Activated CD8-positive, alpha-beta memory T cell treated with anti-CD3 and anti-CD28 coated beads for 24 hours (primary cell): ENCODE measurements at places on chromosomes 6 and 20.

DNA sequence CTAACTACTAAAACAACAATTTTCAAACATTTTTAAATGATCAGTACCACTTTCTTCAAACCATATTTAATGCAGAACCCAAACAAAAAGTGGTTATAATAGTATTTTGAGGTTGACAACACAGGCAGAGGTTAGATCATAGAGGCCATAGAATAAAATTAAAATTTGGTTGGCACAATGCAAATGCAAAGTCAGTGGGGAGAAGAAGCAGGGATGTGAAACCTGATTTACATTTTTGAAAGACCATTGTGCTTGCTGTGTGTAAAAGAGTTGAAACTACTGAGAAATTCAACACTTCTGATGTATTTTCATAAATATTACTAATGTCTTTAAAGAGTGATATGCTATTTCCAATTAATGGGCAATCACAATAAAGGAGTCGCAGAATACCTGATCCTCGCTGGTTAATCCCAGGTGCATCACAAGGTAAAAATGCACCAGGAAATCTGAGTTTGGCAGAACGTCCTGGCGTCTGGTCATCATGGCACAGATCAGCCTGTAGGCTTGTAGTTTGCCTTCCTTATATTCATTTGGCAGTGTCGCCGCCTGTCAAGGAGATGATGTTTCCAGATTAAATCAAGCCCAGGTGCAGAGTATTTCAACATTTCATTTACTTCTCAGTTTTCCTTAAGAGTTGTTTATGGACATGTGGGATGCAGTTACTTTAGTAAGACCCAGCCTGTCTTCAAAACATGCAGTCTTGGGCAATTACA, 141.2 kb downstream of the RALGAPA2 start:
- no peak for DNase-seq

DNA sequence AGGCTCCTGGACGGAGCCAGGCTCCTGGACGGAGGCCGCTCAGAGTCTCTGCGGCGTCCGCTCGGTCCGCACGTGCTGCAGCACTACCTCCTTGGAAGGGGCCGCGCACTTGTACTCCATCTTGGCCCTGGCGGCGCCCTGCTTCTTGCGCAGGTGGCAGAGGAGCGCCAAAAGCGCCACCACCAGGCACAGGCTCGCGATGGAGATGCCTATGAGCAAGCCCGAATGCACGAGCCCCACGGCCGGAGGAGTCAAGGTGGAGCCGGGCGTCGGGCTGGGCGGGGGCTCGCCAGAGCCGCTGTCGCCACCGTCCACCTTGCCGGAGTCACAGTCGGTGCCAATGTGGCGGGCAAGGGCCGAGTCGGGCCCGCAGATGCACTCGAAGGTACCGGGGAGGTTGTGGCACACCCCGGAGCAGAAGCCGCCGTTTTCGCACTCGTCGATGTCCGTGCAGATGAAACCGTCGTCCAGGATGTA, 1.7 kb downstream of the THBD start:
- no peak for DNase-seq

- no peak for DNase-seq
These were observed 322.0 kb downstream of the PAX1 start for GRCh38 chr20:22027423-22027822.

GRCh38 chr20:24283186-24283585, 186.2 kb upstream of the SYNDIG1 start:
- no peak for DNase-seq

- no peak for DNase-seq
These were observed 2.5 kb upstream of the PTPRT start for GRCh38 chr20:43191946-43192863.

DNA sequence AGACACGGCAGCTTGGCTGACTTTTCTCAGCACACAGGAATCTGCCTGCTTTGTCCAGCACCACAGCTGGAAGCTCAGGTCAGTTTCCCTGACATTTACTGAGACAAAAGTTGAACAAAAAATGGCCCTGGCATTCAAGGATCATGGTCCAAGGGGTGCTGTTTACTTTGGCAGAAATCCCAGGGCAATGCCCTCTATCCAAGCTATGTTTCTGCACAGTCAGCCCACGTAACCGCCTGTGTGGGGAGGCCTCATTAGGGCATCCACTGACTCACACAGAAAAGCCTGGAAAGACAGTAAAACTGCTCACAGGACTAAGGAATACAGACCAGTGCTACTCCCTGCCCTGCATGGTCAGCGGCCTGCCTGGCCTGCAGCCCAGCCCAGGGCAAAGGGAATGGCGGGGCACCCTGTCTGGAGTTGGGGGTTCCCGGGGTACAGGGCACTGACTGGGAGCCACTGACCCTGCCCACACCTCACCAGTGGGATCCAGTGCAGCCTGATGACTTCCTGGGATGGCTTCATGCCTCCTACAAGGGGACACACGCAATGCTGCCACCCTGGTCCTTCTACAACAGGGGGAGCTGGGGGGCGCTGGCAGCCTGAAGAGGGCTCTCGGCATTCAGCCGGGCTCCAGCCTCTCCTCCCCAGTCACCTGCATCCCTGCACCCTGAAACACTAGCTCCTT, 77.1 kb downstream of the NINL start:
- no peak for DNase-seq

GRCh38 chr6:157929076-157929475, 52.6 kb upstream of the SYNJ2 start:
- DNase-seq, result no peak

- no peak for DNase-seq
These were observed 21.7 kb downstream of the MYB start for GRCh38 chr6:135202836-135203235.
